ENCODE measurements at places on chromosomes 6 and 20.

DNA sequence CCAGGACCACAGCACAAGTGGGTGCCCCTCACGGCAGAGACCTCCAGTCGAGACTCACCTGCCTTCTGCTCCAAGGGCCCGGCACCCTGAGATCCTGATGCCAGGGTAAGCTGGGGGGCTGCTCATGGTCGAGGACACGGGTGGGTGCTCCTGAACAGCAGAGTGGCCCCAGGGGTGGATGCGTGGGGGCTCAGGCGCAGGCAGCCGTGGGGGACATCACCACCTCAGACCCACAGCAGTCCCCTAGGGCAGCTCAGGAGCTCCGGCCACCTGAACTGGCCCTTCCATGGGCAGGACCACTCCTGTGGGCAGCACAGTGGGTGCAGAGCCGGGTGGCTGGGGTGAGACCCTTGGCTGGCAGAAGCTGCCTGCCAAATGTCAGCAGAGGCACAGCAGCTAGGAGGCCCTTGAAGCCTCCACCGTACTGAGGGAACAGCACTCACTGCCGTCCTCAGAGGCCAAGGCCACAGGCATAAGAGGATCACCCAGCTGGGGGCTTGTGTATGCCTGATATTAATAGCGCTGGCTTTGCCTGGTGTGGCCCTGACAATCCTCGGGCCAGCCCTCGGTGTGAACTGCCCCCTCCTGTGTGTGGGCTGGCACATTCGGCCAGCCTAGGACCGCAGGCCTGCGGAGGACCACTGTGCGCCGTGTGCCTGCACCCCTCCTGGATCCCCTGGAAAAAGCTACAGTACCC is 5.4 kb downstream of the UCKL1 start:
- DNase-seq, result no peak

- no peak for DNase-seq
Measured at GRCh38 chr6:3321042-3321441, 62.3 kb downstream of the PSMG4 start.

DNA sequence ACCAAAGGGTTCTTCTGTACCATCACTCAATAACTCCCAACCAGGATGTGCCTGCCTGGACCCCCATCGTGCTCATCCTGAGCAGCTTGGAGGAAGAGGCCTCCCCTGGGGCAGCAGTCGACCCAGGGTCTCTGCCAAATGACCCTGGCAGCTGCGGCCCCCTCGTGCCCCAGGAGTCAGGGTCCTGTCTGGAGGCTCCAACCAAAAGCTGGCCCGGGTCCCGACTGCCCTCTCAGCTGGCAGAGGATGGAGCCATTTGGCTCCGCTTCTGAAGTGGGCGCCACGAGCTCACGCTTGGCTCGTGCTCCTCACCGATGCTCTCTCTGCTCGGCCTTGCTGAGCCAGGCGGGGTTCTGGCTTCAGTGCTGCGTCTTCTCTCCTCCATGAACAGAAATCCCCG is 56.8 kb downstream of the TFAP2C start:
- DNase-seq, result no peak

GRCh38 chr20:50456452-50457324 is 53.5 kb upstream of the PTPN1 start:
- DNase-seq, result no peak

- no peak for DNase-seq
Measured at GRCh38 chr6:33103776-33104175, 28.0 kb downstream of the HLA-DPB1 start.

Measured in vagina (tissue), 2 donors.